ENCODE measurements at places on chromosomes 6 and 20.

DNA sequence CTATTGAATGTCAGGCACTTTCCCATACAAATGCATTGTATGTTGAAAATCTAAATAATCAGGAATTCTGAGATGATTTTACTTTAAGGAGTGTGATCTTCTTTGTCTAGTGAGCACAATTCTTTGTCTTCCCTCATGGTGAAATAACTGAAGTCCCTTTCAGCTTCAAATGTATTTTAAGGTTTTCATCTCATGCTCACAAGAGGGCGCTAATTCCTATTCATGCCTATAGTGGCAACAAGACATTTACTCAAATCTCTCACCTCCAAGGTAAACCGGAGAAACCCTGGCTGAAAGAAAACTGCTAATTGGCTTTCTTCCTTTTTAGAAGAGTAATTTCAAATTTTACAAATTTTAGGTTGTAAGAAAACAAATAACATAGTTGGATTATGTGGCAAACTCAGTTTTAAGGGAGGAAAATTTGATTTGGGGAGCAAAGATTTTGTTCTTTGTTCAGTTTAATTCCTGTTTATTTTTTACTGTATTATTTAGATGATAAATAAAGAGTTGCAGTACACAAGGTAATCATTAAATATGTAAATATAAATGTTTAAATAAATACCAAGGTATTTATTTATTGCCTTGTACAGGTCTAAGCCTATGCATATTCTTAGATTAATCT lies 69.1 kb downstream of the SLC35F1 start:
- peak; percentile 76 for DNase-seq

DNA sequence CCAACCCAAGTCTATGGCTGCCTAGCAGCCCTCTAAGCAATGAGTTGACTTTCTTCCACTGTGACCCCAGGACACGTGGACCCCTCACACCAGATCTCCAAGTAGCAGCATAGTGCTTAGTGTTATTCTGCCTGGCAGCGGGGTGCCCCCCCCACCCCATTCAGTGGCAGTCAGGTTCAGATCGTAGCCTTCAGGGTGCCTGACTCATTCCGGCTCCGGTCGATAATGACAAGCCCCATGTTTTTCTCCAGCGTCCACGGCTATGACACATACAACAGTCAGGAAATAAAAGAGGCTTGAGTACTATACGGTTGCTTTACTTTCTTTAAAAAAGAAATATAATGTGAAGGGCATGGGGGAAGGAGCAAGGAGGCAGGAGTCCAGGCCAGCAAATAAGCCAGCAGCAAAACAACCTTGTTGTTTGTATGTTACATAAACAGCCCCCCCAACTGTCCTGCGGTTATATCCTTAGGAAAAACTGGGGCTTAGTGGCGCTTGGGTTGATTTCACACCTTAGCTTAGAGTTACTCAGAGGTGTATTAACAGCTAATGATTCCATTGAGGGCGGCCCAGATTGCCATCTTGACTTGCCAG lies 23.1 kb downstream of the GNAS start:
- no peak for DNase-seq

DNA sequence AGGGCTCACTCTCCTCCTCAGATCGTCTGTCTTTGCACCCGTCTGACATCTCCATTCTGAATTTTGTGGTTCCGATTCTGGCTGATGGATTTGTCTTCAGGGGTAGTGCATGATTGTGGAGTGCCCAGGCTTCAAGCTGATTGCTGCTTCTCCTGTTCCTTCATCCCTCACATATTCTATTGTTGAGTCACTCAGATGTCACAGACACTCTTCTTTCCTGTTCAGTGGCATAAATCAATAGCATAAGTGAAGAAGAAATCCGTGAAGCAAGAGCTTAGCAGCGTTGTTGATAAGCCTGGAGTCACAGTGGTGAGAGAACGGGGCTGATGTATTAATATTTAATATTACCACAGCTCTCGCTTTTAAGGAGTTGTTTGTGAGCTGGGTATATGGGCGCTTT lies 152.5 kb downstream of the MTHFD1L start:
- DNase-seq: peak; percentile 3

DNA sequence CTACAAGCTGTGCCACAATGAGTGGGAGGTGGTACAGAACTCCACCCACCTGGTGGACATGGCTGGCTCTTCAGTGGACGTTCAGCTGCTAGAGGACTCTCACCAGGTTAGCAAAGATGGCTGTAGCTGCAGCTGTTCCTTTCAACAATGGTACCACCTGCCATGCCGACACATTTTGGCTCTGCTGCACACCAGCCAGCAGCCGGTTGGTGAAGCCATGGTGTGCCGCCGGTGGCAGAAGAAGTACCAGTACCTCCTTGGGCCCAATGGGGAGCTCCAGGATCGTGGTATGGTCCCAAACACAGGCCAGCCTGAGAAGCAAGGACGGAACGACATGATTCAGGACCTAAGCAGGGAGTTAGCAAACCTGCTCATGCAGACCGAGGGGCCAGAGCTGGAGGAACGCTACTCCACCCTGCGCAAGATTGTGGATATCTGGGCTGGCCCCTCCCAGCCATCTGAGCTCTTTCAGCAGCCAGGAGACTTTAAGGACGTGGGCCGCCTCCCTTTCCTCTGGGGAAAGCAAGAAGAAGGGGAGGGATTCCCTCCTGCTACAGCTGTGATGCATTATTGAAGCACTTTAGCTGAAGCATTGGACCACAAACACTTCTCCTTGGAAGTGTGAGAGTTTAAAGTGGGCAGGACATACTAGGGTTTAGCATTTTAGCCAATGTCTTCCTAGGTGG lies 2.8 kb upstream of the ZSWIM1 start:
- DNase-seq: no peak

DNA sequence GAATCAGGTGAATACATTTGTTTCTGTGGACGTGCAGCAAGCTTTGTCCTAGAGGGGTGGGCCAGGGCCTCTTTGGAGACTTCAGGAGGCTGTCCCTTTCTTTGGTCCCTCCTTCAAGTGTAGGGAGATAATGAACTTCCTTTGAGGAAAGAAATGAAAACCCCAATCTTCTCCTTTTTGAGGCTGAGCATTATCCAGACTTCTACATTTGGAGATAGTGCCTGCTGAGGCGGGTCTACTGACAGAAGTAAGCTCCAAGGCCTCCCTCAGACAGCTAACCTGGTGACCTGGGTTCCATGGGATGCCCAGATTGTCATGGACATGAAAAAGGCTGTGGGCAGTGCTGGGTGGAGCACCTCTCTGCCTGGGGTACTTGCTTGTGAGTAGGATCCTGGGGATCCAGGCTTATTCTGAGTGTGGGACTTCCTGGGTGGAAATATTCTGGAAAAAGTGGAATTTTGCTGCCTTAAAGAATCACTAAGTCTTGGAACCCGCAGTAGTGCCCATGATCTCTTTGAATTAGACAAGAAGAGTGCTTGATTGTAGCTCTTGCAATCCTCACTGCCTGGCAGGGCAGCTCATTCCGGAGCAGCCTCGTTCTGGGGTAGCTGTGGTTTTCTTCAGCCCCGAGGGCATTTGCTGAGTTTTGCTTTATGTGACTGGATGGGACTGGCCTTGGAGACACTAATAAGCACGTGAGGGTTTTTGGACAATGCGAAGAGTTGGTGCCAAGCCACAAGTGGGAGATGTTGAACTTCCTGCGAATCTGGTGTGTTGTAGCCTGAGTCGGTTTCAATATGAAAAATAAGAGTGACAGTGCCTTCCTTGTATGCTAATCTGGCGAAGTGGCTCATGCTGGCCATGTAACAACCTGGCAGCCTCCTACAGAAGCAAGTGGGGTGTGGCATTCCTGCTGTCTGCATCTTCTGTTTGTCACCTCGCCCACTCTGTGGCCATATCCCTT lies 28.1 kb downstream of the SNRNP48 start:
- DNase-seq: no peak

GRCh38 chr20:21102603-21103311 lies 3.4 kb downstream of the LINC00237 start:
- peak; percentile 63 for DNase-seq

GRCh38 chr6:95973976-95974375 lies 41.8 kb upstream of the FUT9 start:
- DNase-seq: peak; percentile 69

DNA sequence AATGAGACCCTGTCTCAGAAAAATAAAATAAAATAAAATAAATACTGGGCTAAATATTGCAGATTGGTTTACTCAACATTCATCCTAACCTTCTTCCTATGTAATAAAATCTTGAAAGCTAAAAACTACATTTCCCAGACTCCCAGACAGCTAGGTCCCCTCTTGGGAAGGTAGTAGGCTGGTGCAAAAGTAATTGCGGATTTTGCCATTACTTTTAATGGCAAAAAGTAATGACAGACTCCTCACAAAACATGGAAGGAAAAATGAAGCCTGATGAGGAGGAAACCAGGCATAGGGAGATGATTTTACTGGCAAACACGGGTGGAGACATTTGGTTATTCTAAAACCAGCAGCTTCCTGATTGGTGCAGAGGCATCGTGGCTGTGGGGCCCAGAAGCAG lies 70.6 kb upstream of the E2F3 start:
- DNase-seq: no peak

GRCh38 chr6:143328876-143329275 lies 121.6 kb downstream of the ADAT2 start:
- peak; percentile 26 for DNase-seq

GRCh38 chr6:101845621-101846020 lies 452.1 kb downstream of the GRIK2 start:
- no peak for DNase-seq

DNA sequence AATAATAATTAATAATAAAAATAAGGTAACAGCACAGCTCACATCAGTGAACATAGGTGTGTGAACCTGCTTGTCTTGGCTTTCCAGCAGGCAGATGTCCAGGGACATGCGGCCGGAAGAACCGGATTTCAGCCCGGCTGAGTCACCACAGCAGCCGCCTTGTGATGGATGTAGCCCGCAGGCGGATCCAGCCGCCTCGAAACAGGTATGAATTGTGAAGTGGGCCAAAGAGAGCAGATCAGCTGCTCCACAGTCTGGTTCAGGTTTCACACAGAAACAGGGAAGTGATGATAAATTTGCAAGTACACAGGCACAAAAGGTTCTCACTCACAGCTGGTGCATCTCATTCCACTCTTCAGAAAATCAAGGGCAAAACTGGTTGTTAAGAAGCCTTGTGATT lies 55.1 kb downstream of the ID4 start:
- DNase-seq: peak; percentile 99

- DNase-seq: peak; percentile 24
Measured at GRCh38 chr6:46915380-46915779, 6.4 kb downstream of the ADGRF5 start.

GRCh38 chr6:146305092-146305491 lies 238.5 kb upstream of the RAB32 start:
- DNase-seq: no peak

- DNase-seq: no peak
Measured at GRCh38 chr6:2918936-2919335, 15.8 kb upstream of the SERPINB9 start.

- peak; percentile 66 for DNase-seq
Measured at GRCh38 chr6:88124925-88125557, 41.1 kb downstream of the CNR1 start.

DNA sequence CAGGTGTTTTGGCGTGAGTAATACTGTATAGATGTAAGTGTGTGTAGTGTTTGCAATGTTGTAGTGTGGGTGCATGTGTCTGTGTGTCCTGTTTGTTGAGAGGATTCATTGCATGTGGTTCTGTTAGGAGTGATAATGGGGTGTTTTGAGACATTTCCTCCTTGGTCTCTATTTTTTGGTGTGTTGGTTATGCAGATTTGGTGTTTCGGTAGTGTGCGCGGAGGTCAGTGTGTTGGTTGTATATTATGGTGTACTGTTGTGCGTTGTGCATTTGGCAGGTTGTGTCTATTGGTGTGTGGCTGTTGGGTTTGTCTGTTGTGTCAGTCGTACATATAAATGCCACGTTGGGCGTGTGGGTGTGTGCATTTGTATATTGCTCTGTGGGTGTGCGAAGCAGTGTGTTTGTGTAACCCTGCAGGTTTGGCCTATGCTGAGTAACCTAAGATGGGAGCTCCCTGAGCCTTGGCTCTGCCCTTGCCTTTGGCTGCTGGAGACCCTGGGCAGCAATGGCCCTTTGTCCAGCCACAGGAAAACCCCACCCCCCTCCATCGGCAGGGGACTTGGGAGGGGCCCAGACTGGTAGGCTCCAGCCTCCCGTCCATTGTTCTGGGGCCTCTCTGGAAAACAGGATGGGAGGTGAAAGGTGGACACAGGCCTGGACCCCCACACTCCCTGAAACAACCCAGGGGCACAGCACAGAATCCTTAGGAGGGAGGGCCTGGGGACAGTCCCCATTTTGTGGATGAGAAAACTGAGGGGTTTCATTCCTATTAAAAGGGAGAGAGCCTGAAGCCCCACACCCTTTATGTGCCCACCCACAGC lies 10.3 kb upstream of the ID1 start:
- DNase-seq: peak; percentile 42

- DNase-seq: no peak
Measured at GRCh38 chr6:158122048-158122447, 46.0 kb downstream of the SERAC1 start.

- no peak for DNase-seq
Measured at GRCh38 chr6:7960848-7961247, 50.3 kb upstream of the TXNDC5 start.

DNA sequence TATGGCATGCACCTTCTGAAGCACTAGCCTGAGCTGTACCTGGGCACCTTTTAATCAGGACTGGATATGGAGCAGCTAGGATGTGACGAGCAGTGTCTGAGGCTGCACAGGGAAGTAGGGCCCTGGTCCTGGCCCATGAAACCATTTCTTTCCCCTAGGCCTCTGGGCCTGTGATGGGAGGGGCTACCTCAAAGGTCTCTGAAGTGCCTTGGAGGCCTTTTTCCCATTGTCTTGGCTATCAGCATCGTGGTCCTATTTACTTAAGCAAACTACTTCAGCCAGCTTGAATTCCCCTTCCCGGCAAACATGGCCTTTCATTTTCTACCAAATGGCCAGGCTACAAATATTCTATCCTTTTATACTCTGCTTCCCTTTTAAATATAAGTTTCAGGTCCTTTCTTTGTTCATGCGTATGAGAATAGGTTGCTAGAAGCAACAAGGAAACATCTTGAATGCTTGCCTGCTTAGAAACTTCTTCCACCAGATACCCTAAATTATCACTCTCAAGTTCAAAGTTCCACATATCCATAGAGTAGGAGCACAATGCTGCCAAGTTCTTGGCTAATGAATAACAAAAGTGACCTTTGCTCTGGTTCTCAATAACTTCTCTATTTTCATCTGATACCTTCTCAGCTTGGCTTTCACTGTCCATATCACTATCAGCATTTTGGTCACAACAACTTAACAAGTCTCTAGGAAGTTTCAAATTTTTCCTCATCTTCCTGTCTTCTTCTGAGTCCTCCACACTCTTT lies 673.1 kb downstream of the HTR1B start:
- peak; percentile 75 for DNase-seq

- DNase-seq: no peak
Measured at GRCh38 chr6:169083508-169083874, 170.2 kb downstream of the THBS2 start.

- DNase-seq: no peak
Measured at GRCh38 chr6:32288426-32288825, 64.6 kb upstream of the NOTCH4 start.
